ENCODE measurements at places on chromosomes 1 and 21.

DNA sequence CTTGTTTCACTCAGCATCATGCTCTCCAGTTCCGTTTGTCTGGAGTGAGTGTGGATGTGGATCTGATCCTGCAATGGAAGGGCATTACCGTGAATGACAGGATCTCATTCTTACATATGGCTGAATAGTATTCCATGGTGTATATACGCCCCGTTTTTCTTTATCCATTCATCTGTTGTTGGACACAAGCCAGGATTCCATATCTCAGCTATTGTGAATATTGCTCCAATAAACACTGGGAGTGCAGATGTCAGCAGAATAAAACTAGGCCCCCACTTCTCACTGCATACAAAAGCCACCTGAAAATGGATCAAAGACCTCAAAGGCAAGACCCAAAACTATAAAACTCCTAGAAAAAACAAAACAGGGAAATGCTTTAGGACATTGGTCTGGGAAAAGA lies 120.3 kb upstream of the TMPRSS2 start:
- DNase-seq: no peak

DNA sequence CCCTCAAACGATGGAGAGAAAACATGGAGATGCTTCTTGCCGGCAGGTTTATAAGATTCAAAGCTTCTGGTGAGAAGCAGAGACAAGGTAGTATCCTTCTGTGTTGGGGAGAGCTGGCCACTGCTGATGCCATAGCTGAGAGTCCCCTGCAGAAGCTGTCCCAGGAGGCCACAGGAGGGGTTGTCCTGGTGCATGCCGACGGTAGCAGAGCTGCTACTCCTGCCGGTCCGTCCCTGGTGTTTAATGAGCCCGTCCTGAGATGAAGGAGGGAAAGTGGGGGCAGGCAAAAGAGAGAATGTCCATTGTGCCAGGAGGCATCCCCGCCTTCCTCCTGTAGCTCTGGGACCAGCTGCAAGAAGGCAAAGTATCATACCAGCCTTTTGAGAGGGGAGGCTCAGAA lies 10.4 kb upstream of the C2CD2 start:
- DNase-seq: no peak

GRCh38 chr1:91381844-91382243 lies 22.8 kb downstream of the HFM1 start:
- no peak for DNase-seq

- no peak for DNase-seq
These were observed 58.6 kb upstream of the ARHGAP29 start for GRCh38 chr1:94296018-94296417.

DNA sequence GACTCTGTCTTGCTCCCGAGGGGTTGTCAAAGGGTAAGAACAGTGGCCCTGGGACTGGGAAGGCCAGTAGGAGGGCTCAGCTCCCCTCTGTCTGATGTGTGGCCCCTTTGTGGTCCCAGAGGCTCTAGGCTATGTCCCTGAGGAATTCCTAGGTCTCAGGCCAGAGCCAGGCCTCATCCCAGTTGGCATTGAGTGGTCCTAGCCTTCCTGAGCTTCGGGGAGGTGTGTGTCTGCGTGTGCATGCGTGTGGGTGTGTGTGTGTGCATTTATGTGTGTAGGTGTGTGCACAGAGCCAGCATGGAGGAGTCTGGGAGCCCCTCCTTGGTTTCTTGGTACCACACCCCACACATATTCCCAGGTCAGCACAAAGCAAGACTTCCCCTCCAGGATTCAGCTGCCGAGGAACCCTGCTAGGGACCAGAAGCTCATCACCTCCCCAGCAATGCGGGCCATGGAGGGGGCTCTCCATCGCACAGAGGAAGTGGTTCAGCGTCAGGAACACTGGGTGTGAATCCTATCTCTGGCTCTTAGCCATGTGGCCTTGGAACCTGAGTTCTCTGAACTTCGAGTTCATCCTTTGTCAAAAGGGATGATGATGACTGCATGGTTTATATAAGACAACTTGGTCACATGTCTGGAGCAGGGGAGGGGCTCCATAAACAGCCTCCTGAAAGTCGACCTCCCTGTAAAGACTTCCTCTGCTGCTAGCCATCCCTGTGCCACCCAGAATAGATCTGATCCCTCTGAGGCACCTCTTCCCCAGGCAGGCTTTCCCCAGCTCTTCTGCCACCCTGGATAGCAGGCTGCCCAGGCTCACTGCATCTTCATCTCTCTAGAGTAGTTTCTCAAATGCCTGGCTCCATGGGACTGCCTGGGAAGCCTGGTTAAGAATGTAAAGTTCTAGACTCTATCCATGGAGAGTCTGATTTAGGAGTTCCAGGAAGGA lies 8.3 kb upstream of the EPS8L3 start:
- DNase-seq: no peak

GRCh38 chr1:152972196-152972886 lies 1.9 kb downstream of the SPRR4 start:
- DNase-seq: no peak

- no peak for DNase-seq
These were observed 1681.0 kb downstream of the NCAM2 start for GRCh38 chr21:22679207-22679606.

- DNase-seq: no peak
These were observed 11.6 kb downstream of the CD160 start for GRCh38 chr1:145730900-145731299.

DNA sequence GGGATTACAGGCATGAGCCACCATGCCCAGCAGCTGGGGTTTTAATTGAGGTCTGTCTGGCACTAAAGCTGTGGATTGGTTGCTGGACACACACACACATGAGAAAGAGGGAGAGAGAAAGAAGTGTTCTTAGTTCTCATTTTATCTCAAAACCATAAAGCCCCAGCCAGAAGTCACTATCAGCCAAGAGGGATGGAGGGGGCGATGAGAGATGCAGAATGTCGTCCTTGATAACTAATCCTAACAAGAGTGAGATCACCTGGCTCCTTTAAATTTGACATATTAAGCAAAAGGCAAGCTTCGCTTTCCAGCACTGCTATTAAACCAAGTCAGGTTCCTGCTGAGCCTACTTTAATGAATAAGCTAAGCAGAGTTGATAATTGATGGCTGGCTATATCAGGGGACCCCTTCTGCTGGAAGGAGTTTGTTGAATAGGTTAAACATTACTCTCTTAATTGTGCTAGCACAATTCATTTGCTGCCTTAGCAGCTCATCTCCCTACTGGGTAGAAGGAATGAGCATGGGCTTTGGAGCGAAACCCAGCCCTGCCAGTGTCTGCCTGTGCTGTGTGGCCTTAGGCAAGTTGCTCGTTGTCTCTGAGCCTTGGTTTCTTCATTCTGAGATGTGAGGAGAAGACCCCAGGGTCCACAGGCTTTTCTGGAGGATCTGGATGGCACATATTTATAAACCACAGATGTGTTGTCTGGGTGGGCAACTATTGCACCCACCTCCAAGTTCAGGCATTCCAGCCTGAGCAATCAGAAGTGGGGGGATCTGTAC lies 50.8 kb downstream of the ALPL start:
- no peak for DNase-seq

- no peak for DNase-seq
These were observed 433.3 kb downstream of the DISC1 start for GRCh38 chr1:232059726-232060374.

DNA sequence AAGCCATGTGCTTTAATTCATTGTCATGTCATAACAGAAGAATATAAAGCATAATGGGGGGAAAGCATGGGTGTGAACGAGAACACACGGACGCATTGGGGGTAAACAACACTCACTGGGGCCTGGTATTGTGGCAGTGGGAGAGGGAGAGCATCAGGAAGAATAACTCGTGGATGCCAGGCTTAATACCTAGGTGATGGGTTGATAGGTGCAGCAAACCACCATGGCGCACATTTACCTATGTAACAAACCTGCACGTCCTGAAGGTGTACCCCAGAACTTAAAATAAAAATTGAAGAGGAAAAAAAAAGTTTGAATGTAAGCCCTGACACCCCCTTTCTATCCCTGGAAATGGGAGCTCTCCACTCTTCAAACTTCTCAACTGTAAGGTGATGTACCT lies 34.9 kb upstream of the CACHD1 start:
- DNase-seq: no peak

DNA sequence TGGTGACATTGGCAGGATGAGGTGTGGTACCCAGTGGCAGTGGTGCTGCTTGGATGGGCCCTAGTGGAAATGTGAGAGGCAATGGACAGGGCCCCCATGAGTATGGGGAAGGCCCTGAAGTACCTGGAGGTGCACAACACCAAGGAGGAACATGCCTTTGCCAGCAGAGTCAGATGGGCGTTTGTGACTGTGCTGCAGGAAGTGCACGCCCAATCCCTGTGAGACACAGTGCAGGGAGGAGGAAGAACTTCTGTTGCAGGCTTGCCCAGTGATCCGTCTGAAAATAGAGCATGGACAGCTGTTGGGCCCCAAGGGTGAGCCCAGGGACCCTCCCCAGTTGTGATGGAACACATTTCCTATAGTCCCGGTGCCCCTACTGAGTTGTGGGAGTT lies 42.7 kb downstream of the GJA5 start:
- DNase-seq: no peak

- DNase-seq: no peak
These were observed 577.6 kb downstream of the MATN1 start for GRCh38 chr1:30145723-30146303.

DNA sequence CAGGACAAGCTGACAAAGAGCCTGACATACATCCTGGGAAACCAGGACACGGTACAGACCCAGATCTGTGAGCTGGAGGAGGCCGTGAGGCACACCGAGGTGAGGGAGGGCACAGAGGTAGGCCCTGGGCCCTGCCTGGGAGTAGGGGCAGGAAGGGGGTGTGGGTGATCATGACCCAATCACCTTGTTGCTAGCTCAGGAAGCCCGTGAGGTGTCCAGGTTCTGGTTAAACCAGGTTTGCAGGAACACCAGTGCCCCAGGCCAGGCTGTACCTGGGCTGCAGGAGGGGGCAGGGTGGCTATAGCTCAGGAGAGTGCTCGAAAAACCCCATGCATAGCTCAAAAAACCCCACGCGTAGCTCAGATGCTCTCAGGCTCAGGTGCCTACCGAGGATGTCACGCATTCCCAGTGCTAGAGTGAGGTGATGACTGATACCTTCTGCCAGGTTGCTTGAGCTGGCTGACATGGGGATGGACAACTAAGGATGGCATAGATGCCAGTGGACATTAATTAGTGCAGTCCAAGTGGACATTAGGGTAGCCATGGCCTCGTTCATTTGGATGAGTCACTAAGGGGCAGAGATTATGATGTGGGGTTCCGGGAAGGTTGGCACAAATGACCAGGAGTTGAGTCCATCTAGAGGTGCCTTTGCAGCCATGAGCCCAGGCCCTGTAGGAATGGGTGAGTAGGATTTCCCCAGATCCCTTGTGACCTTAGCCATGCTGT lies 3.7 kb downstream of the TRIM46 start:
- no peak for DNase-seq

- DNase-seq: no peak
These were observed 7.7 kb upstream of the PPM1J start for GRCh38 chr1:112722601-112723510.

DNA sequence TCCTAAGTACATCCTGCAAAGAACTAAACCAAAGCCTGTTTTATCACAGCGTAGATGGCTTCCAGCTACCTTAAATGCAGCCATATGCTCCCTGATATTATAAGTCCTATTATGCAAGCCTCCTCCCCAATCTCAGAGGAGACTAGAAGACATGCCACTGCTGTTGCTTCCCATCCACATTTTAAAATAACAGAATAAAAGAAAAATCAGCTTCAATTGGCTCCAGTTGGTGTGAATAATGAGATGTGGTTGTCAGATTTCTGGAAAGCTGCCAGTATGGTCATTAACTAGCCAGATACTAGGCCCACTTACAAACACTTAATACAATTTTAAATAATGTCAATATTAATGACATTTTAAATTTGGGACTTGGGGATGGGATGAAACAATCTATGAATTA lies 25.7 kb downstream of the WARS2 start:
- DNase-seq: no peak

- no peak for DNase-seq
These were observed 213.3 kb downstream of the ROR1 start for GRCh38 chr1:63987014-63987627.

DNA sequence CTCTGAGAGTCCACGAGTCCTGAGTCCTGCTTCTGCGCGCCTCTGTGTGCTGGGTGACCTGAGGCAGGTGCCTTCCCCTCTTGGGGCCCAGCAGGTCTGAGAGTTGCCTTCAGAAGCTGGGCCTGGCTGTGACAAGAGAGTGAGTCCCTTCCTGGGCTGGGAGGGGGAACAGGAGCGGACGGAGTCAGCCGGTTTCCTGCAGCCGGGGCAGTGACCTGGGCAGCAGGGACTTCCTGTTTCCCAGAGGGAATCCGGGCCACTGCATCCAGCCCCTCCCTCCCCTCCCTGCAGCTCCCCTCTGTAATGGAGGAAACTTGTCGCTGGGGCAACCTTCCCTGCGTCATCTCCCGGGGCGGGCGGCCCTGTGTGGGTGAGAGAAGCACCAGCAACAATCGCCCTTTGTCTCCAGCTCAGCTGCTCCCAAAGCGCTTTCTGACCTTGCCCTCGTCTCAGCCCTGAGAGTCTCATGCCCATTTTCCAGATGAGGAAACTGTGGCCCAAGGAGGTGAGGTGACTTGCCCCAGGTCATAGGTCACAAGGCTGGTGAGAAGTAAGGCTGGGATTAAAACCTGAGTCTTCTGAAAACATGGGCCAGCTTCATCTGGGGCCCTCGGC lies 61.1 kb downstream of the SDC3 start:
- DNase-seq: no peak

DNA sequence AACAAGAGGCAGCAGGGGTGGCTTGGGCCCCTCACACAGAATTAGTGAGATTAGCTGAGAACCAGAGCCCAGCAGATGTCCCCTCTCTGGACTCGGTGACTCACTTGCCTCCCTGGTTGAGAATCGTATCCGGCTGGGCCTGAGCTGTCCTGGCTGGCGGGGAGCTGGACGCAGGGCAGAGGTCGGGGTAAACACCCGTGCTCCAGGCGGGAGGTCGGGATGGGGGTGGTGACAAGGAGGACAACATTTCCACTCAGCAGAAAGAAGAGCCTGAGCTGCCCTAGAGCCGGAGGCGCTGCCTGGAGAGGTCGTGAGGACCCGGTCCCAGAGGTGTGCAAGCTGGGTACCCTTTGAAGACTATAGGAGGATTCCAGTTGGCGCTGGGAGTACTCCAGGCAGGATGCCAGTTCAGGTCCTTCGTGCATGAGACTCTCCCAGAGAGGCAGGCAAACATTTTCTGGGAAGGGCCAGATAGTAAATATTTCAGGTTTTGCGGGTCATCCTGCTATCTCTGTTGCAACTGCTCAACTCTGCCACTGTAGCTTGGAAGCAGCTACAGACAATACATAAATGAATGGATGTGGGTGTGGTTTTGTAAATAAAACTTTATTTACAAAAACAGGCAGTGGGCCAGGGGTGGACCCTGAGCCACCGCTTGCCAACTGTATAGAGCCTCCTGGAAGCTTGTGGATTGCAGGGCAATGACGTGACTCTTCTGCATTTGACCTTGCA lies 116.8 kb upstream of the WNT4 start:
- no peak for DNase-seq

- DNase-seq: no peak
These were observed 188.4 kb upstream of the DMRTA2 start for GRCh38 chr1:50611675-50612074.
